Activated CD8-positive, alpha-beta T cell treated with anti-CD3 and anti-CD28 coated beads, Interleukin-2, amount 10 ng/mL, durations not matched to agents 7 days and 5 days (primary cell): ENCODE measurements at places on chromosomes 6 and 20.

DNA sequence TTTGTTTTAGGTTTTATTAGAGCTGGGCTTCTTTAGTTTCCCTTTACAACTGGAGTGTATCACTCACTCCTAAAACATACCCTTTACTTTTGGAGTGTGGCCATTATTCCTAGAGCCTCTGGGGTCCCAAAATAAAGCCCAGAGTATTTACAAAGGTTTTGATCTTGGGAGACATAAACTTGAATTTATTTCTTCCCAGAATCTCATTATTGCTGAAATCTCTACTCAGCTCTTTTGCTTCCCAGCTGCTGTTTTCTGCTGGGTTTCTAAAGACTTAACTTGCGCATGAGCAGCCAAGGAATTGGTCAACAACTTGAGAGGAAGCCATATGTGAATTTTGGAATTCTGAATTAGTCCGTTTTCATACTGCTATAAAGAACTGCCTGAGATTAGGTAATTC, 94.5 kb upstream of the NRSN1 start:
- no peak for DNase-seq

GRCh38 chr20:35942243-35942642, 12.1 kb downstream of the SCAND1 start:
- DNase-seq = no peak

DNA sequence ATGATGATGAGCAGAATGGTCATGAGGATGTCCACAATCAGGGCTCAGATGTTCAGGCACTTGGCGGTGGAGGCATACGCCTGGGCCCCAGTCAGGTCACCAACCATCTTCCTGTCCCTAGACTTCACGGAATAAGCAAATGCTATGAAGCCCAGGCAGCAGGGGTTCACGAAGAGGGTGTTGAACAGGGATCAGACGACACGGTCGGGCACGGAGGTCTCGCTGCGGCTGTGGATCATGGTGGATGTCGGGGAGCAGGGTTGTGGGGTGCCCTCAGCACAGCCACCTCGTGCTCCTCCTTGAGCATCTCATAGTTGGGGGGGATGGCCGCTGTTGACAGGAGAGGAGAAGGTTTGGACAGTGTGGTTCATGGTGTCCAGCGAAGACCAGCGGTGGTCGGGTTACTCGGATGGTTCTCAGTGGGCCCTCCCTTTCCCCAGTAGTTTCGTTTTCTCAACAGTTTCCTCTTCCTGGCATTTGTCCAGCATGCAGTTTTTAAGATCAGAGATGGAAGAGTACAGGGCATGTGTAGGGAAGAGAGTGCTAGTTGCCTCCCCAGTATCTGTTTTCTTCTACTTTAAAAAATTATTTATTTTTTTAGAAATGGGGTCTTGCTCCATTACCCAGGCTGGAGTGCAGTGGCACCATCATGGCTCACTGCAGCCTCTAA, 20.3 kb upstream of the SPDEF start:
- DNase-seq = no peak

DNA sequence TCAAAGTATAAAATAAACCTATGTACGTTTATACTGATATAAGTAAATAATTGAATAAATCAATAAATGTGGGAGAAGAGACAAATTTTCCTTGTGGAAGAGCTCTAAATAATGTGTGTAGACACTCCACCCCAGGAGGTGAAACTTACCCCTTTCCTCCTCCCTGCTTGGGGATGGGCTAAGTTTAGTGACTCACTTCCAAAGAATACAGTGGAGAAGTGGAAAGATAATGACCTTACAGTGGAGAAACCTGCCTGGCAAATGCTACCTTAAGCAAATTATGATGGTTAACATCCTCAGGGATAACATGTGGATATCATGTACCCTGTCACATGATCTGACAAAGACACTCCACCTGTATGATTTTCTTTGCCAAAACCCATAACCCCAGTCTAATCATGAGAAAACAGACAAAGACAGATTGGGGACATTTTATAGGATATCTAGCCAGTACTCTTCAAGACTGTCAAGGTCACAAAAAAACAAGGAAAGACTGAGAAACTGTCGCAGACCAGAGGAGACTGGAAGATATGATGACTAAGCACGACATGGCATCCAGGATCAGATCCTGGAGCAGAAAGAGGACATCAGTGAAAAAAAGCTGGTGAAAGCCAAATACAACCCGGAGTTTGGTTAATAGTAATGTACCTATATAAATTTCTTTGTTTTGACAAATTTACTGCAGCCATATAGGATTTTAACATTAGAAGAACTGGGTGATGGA, 195.5 kb upstream of the PRDM1 start:
- no peak for DNase-seq
